T1000 (cell line): ENCODE measurements at places on chromosomes 13 and 19.

DNA sequence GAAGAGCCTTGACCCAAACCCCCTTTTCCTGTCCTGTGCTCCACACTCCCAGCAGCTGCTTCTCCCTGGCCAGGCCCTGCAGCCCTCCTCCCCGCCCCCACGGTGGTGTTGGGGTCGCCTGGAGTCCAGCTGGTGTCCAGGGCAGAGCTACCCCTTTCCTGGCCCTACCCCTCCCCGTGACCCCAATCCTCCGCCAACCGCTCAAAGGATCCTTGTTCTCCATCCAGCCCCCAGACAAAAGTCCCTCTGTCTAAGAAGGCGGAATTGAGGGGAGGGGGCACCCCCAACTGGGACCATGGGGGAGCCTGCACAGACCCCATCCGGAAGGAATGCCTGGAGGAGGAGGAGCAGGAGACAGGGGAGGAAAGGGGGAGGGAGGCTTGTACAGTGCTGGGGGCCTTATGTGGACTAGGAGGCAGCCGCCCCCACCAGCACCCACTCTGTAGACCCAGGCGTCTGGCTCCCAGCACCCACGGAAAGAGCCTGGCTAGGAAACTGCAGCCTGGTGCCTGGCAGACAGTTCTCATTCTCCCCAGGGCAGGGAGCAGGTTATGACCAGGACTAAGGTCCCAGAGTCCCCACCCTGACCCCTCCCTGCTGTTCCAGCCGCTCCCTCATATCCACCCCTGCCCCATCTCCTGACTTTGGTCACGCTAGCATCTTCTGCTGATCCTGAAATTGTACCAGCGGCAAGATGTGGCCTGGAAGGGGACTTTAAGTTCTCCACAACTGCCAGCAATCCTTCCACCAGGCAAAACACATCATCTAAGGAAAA, at the start of gene FXYD3:
Gene FXYD3, plus strand, starts transcription at position 647 of the 775 bp plus-strand sequence. CDS start 3,554 bp downstream, outside the sequence.
- DNase-seq, result no peak

DNA sequence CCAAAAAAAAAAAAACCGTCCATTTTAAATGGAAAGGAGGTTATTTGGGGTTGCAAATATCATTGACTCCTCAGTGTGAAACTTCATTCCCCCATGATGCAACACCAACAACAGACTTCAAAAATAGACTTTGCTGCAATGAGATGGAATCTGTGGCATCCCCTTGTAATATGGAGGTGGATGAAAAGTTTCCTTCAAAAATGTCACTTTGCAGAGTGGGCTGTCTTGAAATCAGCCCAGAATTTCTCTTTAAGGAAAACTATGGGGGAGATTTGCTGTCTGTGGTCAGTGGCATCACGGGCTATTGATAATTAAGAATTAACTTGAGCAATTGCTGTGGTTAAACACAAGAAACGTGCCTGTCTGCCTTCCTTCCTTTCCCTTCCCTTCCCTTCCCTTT, 1.5 kb downstream of the GPR18 start:
- DNase-seq, result no peak

- no peak for DNase-seq
Observed at GRCh38 chr13:100549316-100549715, 39.3 kb downstream of the GGACT start.

DNA sequence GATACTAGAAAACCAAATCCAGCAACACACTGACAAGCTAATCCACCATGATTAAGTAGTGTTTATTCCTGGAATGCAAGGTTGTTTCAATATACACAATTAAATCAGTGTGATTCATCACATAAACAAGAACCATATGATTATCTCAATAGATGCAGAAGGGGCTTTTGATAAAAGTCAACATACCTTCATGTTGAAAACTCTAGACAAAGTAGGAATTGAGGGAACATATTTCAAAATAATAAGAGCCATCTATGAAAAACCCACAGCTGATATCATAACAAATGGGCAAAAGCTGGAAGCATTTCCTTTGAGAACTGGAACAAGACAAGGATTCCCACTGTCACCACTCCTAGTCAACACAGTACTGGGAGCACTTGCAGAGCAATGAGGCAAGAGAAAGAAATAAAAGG, 213.6 kb upstream of the CSNK1A1L start:
- no peak for DNase-seq

- peak; percentile 35 for DNase-seq
Observed at GRCh38 chr19:47697863-47698609, 15.2 kb upstream of the EHD2 start.

DNA sequence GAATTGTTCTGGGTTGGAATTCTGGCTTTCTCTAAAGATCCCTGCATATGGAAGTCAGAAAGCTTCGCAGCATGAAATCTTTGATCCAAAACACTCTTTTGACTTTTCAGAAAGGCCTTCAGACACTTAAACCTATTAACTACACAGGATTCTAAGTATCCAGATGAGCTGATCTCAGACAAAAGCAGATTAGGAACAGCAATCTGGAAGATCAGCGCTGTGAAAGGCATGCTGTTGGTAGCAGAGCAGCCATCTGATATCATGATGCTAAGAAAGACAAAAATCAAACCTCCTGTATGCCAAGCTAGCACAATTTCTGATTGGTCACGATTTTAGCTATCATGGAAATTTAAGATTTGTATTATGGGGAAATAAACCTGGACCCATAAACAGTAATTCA, 589.9 kb downstream of the GPC5 start:
- no peak for DNase-seq

DNA sequence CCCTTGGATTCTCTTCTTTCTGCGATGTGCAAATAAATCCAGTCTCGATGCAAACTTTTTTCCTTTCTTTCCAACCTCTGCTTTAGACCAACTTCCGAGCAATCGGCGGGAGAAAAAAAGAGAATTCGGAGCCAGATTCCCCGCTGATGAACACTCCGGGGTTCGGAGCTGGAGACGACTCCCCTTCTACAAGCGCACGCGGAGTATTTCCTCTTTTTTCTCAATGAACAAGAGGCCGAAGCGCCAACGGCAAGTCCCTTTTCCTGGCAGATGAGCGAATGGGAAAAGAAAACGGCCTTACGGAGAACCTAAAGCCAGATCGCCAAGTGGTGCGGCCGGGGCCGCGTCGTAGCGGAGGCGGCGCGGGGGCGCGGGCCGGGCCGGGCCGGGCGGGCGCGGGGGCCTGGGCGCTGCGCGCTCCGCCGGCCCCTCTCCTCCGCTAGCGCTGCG, 250 bp downstream of the SPRY2 start:
- no peak for DNase-seq

DNA sequence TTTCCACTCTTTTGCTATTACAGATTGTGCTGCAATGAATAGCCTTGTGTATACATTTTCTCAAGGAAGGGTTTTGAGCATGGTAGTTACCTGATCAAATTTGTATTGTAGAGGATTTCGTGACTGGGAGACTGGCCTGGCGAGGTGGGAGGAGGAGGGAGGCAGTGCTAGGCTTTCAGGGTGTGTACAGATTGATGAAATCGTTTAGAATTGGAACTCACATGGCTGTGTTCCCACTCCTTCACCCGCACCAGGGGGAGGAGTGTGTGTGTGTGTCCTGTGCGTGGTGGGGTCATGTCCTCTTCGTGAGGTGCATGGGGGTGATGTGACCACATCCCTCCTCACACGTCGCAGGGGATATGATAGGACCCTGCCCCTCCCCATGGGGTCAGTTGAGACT, 8.3 kb downstream of the PGLYRP1 start:
- no peak for DNase-seq

DNA sequence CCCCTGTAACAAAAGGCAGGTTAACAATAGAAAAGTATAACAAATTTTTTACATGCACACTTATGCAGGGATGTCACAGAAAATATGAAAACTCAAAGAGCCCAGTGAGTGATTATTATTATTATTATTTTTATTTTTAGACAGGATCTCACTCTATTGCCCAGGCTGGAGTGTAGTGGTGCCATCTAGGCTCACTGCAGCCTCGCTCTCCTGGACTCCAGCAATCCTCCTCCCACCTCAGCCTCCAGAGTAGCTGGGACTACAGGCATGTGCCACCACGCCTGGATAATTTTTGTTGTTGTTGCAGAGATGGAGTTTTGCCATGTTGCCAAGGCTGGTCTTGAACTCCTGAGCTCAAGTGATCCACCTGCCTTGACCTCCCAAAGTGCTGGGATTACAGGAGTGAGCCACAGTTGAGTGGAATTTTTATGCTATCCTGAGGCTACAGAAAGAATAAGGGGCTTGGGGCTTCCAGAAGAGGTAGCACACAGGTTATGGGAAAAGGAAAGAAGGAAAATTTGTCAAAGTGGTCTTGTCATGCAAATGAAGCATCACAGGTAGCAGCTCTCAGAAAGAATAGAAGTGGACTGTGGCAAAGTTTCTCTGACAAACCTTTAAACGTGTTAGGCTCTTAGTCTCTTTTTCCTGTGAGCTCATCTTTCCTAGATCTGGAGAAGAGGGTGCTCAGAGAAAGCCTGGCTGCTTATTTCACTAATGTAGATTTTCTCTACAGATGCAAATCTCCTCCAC, 87.7 kb upstream of the LSM14A start:
- no peak for DNase-seq

DNA sequence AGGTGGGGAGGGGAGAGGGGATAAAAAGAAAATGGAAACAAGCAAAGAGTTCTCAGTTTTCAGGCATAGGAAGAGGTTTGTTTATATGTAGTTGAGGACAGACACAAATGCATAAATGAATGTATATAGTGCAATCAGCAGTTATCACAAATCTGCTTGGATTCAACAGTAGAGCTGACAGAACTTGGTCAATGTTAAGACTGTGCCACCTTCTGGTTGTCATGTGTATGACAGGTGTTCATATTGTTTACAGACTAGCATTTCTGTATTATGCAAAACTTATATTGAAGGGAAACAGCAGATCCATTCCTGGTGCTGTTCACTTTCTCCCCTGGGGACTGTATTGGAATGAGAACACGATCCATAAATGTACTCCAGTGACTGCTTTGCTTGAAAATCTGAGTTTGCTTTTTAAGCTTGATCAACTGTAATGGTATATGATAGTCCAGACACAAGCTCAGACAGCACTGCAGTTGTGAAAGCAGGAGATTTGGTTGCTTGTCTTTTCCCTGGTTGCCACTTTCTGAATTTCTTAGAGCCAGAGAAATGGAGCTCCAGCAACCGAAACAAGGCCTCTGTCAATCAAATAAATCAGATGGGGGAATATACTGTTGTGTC, 319.5 kb upstream of the OBI1 start:
- DNase-seq, result no peak

GRCh38 chr19:29370276-29370675, 155.5 kb upstream of the VSTM2B start:
- DNase-seq, result no peak

GRCh38 chr19:49214701-49215100, 57.1 kb downstream of the TRPM4 start:
- DNase-seq, result no peak

DNA sequence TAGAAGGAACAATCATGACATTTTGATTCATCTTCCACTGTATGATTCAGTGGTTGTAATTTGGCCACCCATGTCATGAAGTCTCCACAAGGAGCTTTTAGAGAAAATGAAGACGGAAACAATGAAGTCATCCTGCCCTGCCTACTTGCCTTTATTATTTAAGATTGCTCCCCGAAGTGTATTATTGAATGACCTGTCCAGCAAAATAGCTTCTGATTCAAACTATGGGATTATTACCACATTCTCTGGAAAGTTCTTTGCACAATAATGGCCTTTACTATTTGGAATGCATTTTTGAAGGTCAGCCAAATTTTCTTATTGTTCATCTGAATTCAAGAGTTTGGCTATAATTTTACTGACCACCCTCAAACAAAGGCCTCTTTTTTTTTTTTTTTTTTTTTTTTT, 77.8 kb upstream of the RFC3 start:
- DNase-seq, result no peak

DNA sequence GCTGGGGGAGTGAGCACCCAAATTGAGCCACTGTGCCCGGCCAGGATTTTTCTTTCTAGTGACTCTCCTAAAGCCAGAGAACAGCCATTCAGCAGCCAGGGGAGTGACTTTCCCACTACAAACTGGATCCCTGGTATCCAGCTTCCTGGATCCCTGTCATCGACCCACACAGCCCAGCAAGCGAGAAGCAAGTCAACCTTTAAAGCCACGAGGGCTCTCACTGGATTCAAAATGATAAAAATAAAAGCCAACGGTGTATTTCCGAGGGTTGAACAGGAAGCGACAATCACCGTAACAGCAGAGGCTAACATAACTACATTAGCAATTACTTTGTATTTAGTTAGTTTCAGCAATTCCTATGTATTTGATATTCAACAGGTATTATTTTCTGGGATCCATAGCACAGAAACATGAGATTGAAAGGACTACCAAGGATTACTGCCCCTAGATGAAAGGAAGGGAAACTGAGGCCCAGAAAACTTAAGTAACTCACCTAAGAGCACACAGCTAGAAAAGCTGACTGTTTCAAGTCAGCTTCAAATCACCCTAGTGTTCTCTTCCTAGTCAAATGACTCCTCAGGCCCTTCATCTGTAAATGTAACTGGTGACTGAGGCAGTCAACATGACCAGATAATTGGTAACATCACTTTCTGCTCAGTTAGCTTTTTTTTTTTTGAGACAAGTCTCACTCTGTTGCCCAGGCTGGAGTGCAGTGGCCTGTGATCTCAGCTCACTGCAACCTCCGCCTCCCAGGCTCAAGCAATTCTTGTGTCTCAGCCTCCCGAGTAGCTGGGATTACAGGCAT, 2.7 kb downstream of the RFX1 start:
- DNase-seq, result no peak

GRCh38 chr19:677201-677600, 1.0 kb downstream of the FSTL3 start:
- peak; percentile 84 for DNase-seq

DNA sequence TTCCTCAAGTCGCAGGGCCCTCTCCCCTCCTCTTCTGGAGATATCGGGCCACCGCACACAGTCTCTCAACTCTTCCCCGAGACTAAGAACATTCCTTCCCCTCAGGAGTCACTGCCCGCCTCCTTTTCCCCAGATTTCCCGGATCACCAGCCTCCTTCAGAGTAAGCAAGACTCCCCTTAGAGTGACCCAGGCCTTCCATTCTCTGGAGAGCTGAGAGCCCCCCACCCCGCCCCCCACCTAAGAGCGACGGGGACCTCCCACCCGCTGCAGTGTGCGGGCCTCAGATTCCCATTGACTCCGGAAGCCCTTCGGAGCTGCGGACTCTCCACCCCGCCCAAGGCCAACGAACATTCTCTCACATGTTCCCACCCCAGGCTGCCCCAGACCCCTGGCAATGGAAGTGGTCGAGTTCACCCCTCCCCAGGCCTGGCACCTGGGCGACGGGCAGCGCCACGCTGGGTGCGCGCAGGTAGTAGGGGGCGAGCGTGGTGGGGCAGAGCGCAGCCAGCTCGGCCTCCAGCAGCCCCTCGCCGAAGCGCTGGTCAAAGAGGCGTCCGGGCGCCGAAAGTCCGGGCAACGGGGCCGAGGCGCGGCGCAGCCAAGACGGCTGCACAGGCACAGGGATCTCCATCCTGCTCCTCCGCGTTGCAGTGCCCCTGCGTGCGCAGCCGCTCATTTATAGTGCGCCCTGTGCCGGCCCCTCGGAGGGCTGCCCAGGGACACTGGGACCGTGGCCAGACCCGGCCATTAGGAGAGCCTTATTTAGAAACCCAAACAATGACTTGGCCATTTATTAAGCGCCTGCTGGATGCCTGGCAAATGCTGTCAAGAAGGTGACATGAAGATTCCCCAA, at the start of gene HSPB6:
Gene HSPB6, minus strand, starts transcription at position 653 of the 854 bp plus-strand sequence. Its CDS starts 21 bp downstream, at position 632.
- no peak for DNase-seq

DNA sequence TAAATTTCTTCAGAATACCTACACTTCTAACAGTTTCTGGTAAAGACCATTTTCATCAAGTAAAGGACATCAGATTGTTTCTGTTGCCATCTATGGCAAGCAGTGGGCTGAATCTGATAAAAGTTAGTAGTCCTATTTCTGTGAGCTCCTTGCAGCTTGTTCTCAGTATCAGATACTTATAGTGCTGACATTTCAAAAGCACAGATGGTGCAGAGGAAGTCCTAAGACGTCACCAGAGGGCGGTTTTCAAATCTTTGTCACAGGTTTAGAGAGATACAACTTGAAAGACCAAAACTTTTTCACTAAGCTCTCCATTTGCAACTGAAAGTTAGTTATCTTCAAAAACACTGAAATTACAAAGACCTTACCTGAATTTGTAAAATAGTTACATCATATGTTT, 719.8 kb downstream of the SLITRK1 start:
- DNase-seq, result no peak
